Activated T-cell treated with anti-CD3 and anti-CD28 coated beads, Interleukin-2, amount 50 U/mL, for 72 hours (primary cell): ENCODE measurements at places on chromosomes 11 and 22.

DNA sequence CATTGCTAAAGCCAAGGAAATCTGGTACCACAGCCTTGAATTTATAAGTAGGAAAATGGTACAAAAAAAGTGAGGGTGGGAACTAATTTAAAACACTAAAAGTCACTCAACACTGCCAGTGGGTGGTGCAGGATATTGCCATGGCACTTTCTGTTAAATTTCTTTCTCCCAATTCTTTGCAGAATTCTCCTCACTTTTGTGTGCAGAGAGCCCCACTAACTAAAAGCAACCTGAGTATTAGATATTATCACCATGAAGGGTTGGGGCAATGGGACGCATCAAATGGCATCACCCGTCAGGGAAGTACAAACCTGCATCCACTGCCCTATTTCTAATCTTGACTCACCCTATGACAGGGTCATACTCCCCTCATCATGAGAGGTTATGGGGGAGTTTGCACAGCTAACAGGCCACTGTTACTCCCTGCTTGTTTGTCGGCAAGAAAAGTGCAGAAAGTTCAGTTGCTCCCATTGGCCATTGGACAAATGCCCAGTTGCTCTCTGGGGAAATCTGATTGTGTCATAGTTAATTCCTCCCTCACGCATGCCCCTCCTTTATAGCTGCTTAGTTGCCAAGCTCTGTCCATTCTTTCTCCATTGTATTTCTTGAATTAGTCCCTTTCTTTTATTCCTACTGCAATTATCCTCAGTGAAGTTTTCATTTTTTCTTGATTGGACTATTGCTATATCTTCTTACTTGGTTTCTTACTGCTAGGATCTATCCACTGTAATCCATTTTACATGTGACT lies 93.8 kb upstream of the BLID start:
- no peak for DNase-seq

DNA sequence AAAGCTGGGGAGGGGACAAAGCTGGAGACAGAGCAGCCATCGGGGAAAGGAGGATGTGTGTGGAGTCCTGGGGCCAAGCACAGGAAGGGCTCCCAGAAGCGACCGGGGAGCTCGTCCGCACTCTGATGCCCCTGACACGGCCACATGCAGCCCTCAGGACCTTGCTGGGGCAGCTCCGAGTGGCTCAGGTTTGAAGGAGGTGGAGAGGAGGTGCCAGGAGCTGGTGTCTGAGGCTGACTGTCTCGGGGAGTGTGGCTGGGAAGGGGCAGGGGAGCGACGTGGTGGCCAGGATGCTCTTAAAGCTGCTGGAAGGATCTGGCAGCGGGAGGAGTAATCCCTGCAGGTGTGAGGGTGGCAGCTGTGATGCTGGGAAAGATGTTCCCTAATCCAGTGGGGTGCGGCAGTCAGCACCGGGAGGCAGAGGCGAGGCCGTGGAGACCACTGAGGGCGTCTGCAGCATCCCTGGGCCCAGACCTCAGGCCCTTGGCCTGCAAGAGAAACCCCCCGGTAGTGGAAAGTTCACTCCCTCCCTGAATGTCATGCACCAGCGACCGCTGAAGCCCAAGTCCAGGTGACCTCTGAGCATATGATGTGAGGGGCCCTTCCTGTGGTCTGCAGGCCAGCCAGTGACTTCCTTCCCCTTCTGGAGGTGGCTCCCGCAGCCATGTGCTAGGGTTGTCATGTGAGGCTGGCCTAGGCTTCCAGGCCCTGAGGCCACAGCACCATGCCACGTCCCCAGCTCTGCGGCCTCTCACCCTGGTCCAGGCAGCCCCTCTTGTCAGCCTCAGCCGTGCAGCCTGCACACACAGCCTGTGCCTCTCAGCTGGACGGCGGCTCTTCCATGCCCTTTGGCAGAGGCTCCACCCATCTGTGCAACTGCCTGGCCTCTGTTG lies 17.2 kb upstream of the CTSD start:
- no peak for DNase-seq

DNA sequence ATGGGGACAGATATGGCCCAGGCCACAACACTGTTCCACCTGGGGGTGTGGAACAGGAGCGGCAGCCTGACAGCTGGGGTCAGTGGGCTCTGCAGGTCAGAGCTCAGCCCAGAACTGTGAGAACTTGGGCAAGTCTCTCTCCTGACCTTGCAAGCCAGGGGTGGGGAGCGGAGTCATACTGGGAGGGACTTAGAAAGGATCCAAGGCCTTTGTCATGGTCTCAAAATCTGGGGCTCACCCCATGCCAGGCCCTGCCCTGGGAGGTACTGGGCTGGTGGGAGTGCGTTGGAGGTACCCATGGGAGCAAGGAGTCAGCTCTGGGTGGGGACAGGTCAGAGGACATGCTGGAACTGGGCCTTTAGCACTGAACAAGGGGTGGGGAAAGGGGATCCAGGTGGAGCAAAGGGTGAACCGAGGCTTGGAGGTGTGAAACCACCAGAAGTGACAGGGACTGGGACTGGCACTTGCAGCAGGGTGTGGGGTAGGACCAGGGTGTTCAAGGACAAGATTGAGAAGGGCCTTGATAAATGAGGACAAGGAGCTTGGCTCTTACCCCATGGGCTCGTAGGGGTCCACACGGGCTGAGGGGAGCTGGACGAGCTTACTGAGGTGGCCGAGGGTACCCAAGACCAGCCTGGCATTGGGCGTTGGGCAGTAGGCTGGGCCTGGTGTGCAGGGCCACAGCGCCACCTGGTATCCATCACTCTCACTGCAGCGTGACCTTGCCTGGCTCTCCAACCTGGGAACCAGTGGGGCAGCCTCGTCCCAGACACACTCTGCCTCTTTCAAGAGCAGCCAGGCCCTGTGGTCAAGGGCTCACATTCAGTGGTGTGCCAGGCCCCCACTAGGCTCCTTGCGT lies 7.4 kb upstream of the PMM1 start:
- peak; percentile 45 for DNase-seq

DNA sequence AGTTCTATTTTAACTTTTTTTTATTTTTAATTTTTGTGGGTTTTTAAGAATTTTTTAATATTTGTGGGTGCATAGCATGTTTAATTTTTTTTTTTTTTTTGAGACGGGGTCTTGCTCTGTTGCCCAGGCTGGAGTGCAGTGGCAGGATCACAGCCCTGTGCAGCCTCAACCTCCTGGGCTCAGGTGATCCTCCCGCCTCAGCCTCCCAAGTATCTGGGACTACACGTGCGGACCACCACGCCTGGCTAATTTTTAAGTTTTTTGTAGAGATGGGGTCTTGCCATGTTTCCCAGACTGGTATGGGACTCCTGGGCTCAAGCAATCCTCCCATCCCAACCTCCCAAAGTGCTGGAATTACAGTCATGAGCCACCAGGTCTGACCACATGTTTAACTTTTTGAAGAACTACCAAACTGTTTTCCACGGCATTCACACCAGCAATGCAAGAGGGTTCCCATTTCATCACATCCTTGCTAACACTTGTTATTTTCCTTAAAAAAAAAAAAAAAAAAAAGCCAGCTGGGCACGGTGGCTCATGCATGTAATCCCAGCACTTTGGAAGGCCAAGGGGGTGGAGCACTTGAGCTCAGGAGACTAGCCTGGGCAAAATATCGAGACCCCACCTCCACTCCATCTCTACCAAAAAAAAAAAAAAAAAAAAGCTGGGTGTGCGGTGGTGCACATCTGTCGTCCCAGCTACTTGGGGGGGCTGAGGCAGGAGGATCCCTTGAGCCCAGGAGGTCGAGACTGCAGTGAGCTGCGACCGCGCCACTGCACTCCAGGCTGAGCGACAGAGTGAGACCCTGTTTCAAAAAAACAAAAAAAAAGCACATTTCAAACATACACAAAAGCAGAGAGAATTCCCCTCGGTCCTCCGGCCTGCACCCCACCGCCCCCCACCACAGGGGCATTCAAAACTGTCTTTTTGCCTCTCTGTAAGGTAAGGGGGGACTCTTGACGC lies 16.7 kb upstream of the TXNRD2 start:
- DNase-seq, result no peak

DNA sequence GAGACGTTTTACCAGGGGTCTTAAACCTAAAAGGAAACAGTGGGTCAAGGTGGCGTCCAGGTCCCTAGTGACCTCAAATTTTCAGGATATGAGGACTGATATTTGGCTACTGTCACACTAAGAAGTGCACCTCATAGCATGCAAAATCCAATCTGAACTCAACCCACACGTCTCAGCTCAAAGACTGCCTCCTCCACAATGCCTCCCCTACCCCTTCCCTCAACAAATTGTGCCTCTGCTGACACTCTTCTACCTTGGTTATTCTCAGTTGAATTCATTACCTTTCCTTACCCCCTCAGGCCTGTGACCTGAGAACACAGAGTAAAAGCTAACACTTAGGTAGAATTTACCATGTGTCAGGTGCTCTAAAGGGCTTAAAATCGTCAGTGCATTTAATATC lies 12.4 kb upstream of the LIPT2 start:
- no peak for DNase-seq

DNA sequence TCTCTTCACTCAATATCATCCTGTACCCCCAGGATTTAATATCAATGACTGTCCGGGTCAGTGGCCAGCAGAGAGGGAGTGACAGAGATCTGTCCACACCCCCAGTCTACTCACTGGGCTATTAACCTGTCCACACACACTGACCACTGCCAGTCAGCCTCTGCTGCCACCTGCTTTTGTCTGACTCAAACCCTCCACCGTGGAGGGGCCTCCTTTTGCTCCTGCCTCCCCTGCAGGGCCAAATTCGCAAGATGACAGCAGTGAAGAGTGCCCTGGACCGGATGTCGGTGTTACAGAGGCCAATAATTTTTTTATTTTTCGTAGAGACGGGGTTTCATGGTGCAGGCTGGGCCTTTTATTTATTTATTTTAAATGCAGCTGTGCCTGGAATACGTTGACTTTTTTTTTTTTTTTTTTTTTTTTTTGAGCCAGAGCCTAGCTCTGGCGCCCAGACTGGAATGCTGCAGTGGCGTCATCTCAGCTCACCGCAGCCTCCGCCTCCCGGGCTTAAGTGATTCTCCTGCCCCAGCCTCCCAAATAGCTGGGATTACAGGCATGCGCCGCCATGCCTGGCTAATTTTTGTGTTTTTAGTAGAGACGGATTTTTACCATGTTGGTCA lies 5.1 kb downstream of the PDXP start:
- DNase-seq, result no peak

DNA sequence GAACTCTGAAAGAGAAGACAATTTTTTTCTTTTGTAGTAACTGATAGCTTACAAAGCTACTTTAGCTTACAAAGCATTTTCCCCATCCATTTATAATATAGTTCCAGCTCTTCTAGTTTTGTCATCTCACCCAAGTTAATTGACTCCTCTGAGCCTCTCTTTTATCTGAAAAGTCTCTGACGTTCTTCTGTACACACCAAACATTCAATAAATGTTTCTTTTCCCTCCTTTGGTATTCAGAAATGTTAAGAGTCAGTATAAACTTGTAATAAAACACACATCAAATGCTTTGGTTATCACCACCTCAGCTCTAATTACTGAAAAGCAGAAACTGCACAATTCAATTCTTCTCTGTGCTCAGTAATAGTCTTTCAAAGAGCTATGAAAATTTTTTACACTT lies 5.9 kb downstream of the CCDC90B start:
- no peak for DNase-seq

GRCh38 chr11:132942611-132943356 lies 589.5 kb downstream of the OPCML start:
- no peak for DNase-seq

- no peak for DNase-seq
Observed at GRCh38 chr11:47595029-47595428, 818 bp upstream of the C1QTNF4 start.

DNA sequence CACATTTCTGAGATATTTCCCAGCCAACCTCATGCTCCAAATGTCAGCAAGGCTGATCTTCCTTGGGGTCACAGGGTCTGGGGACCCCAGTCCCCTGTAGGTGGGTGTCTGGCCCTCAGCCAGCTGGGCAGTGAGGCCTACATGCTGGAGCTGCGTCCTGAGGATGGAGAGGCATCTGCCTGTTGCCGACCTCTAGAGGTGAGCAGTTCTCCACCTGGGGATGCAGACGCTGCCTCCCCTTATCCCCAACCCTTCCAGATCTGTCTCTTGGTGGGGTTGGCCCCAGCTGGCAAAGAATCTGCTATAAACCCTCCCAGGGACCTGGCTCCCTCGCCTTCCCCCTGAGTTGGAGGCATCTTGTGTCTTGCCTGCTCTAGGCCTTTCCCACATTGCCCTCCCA lies 79.6 kb downstream of the PKNOX2 start:
- DNase-seq, result no peak

GRCh38 chr11:47331454-47332302 lies 20.8 kb downstream of the MYBPC3 start:
- DNase-seq, result no peak

GRCh38 chr22:28058036-28058435 lies 139.0 kb upstream of the PITPNB start:
- no peak for DNase-seq

- DNase-seq, result no peak
Observed at GRCh38 chr11:12381875-12382274, 4.5 kb downstream of the PARVA start.

- DNase-seq, result peak; percentile 76
Observed at GRCh38 chr22:38214302-38215056, 12.7 kb downstream of the MAFF start.

GRCh38 chr11:100640646-100641045 lies 46.4 kb upstream of the ARHGAP42 start:
- DNase-seq, result no peak

- peak; percentile 66 for DNase-seq
Observed at GRCh38 chr22:26502688-26503561, 9.3 kb downstream of the TFIP11 start.

GRCh38 chr11:84720706-84721402 lies 906.3 kb downstream of the DLG2 start:
- peak; percentile 11 for DNase-seq

- DNase-seq, result no peak
Observed at GRCh38 chr22:46448333-46448732, 89.1 kb downstream of the CELSR1 start.

GRCh38 chr22:46660604-46661201 lies 40.5 kb downstream of the GRAMD4 start:
- no peak for DNase-seq

DNA sequence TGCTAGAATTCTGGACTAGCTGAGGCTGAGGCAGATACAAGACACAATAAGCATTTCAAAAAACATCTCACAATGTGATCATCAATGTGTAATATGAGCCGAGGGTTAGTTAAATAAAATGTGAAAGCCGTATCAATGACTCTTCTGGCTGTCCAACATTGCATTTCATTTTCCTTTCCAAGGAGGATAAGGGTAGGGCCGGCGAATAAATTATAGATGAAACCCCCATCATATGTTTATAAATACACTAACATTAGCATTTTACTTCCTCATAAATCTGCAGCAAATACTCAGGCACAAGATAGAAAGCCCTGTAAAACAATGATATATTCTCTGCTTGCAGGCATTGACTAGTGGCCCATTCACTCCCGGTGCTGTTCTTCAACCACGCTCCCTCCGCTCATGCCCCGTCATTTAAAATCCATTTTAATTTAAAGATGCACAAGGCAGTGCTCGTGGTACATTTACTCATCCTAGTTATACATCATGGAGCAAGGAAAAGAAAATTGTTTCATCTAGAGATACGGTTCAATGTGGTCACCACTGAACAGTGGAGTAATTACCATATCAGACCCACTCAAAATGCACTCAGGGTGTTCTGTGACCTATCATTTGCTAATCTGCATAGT lies 59.9 kb upstream of the RCN1 start:
- no peak for DNase-seq

GRCh38 chr11:77171885-77172665 lies 44.0 kb downstream of the MYO7A start:
- DNase-seq, result no peak
